ENCODE measurements at places on chromosomes 2 and 18.
A peak's percentile ranks its signal among the peaks of the same experiment; 100 is the strongest.

DNA sequence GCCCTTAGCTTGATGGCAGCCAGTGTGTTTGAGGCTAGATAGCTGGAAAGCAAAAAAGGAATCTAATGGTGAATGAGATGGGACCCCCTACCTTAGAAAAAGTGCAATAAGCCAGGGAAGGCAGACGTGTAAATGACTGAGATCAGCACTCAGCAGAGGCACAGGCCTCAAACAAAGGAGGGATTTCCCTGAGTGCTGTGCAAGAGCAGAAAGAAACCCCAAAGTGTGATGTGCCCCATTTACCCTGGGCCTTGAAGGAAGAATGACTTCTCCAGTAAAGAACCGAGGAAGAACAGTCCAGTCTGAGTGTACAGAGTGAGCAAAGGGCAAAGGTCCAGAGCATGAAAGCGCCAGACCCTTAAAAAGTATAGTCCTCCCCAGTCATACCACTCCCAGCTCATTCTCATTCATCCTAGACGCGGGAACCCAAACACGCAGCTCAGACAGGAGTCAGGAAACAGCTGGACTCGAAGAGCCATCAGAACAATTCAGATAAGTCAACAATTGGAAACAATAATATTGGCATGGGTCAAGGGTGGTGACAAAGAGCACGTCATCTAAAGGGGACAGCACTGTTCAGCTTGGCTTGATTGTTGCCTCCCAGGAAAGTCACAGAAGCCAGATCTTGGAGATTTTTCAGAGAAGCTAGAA lies 121.7 kb downstream of the INO80D start:
- no peak for DNase-seq

- no peak for DNase-seq
These were observed 532.9 kb downstream of the ZNF516 start for GRCh38 chr18:75962036-75962572.

DNA sequence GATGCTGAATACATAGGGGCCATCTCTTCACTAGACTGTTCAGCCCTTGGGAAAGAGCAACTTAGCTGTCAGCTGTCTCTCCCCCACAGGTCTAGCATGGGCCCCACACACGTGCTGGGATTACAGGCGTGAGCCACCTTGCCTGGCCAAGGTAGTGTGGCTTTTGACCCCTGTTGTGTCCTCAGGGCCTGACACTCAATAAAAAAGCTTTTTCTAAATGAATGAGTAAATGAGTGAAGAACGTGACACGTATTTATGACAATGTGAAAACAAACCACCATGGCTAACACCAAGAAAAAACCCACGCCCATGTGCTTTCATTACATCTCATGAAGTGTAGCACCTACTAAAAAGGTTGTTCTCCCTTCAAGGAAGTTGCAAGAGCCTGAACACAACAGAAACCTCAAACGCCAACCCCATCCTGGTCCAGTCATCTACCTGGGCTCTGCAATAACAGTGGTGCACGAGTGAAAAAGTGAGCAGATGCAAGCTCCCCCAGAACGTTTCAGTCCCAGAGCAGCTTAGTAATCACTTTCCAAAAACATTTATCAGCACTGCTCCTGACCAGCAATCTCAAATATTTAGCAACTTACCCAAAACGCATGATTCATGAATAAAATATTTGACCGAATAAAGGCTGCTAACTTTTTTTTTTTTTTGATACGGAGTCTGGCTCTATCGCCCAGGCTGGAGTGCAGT lies 3.4 kb downstream of the WDFY1 start:
- DNase-seq = no peak

GRCh38 chr2:84137034-84137433 lies 322.0 kb downstream of the SUCLG1 start:
- DNase-seq = no peak

DNA sequence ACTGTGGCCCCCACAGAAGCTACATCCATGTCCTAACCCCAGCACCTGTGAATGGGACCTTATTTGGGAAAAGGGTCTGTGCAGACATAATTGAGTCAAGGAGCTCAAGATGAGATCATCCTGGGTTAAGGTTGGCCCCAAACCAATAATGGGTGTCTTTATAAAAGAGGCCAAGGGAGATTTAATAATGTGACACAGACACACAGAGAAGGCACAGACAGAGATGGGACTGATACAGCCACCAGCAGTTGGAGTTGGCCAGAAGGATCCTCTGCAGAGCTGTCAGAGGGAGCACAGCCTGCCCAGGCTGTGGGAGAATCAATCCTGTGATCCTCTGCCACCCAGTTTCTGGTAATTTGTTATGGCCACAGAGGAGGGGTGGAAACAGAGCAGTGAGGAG lies 26.0 kb downstream of the SNORC start:
- no peak for DNase-seq

GRCh38 chr18:55432307-55433040 lies 155.5 kb downstream of the TCF4 start:
- DNase-seq = no peak

- no peak for DNase-seq
These were observed at the start of gene NMUR1 for GRCh38 chr2:231530099-231531011. Gene NMUR1, minus strand, starts transcription at chr2:231530445. Its CDS starts 84 bp downstream, at chr2:231530361.

- peak; percentile 53 for DNase-seq
These were observed 165.2 kb upstream of the KLF7 start for GRCh38 chr2:207330912-207331311.

- DNase-seq = no peak
These were observed 266.4 kb downstream of the THSD7B start for GRCh38 chr2:137031731-137032130.

GRCh38 chr2:199335502-199335901 lies 122.2 kb downstream of the SATB2 start:
- no peak for DNase-seq
